ENCODE measurements at places on chromosomes 3 and 15. TPM values are rescaled to one million over a fixed set of nuclear protein-coding genes. Genes with fewer than 3 reads are reported as not detected.

DNA sequence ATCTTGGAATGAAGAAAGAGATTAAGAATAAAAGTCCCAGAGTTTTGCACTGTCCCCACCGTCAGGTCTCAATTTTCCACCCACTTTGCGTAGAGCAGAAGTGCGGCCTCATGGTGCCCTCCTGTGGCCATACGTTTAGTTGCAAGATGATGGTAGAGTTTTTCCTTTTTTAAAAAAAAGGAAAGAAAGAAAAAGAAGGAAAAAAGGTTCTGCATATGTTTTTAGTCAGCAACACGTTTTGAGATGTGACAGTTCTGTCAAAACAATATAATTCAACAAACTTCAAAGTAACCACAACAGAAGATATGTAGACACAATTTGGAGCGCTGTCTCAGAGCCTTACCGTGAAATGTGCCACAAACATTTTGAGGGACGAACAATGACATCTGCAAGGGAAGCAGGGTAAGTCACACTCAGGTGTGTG is 24.6 kb downstream of the EBLN2 start:
- DNase-seq = no peak

DNA sequence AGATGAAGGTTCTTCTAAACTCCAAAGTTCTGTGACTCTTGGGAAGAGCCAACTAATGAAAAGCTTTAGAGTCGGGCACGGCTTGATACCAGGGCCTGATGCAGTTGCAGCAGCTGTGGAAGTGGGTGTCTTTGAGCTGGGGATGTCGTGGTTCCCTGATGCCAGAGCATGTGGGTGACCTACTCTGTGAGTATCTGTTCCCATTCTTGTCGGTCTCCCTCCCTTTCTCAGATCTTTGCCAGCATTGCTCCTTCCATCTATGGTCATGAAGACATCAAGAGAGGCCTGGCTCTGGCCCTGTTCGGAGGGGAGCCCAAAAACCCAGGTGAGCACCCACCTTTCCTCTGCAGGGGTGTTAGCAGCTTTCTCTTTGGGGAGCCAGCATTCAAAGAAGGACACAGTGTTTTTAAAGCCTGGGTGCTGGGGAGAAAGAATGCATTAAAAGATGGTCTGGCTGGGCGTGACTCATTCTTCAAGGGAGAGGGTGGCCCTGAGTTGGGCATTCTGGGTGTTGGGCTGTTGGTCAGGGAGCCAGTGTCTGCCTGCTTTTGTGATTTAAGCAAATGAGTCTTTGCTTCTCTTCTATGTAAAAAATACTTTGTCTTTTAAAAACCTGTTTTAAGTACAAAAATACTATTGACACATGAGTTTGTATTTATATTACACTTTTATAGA is 13.2 kb upstream of the PODXL2 start:
- DNase-seq = no peak

- no peak for DNase-seq
These were observed 172.6 kb downstream of the TBC1D2B start for GRCh38 chr15:77904901-77905300.

DNA sequence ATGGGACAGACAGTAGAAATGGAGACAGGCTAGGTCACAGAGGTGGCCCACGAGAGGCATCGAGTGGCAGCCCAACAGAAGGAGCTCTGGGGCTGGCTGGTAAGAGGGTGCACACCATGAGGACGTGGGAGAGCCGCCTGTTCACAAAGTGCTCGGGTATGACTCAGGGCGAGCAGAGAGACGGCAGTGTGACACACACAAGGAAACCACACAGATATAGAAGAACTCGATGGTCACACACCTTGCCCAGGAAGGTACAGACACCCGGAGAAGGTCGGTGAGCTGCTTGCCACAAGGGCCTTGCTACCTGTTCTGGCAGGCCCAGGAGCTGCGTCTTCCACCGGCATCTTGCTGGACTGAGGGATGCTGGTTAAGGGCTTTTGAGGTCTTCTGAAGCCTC is 50.2 kb downstream of the CA12 start:
- no peak for DNase-seq

GRCh38 chr3:121431726-121432517 is 113.9 kb downstream of the POLQ start:
- peak; percentile 5 for DNase-seq

DNA sequence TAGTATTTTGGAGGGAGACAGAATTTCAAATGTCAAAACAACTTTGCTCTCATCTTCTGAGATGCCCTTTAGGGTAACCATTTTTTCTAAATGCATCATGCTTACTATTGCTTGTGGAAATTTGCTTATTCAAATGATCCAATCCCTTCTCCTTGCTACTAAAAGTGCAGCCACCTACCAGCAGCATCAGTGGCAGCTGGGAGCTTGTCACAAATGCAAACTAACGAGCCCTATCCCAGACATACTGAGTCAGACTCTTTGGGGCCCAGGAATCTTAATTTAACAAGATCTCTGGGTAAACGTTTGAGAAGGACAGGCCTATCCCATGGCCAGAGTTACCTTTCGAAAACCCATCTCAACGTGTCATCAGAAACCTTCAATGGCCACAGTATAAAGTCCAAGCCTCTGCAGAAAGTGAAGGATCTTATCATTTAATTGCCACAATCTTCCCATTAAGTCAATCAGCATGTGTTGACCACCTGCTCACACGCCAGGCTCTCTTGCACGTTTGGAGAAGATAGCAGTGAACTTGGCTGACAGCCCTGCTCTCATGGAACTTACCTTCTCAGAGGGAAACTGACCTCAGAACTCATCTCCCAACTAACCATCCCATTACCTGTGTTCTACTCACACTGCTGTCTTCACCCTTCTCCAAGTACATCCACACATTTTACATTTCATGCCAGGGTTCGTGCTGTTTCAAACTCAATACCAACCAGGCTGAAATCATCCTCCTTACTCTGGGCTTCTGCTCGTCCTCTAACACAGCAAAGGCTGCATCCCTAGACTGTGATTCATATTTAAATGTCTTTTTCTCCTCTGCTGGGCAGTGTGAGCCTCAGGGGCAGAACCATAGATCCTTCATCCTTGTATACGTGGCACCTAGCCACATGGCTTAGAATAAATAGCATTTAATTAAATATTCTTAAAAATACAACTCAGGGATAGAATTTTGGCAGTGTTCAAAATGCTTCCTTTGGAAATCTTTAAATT is 24.8 kb upstream of the VGLL4 start:
- no peak for DNase-seq

GRCh38 chr3:114307832-114308231 is 14.0 kb downstream of the TIGIT start:
- no peak for DNase-seq

DNA sequence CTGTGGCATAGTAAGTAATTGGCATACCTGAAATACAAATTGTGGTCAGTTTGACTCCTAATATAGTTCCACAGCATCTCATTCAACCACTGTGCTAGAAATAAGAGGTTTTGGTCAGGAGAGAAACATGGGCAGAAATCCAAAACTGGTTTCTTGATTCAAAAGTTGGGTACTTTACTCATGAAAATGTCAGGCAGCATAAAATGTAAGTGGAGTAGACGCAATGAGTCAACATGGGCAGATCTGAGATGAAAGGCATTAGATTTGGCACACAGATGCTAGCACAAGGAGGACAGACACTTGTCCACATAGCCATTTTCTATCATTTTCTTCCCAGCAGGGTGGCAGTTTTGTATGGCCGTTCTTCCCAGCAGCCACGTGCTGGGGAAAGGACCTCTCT is 255.8 kb upstream of the CDIN1 start:
- DNase-seq = no peak

DNA sequence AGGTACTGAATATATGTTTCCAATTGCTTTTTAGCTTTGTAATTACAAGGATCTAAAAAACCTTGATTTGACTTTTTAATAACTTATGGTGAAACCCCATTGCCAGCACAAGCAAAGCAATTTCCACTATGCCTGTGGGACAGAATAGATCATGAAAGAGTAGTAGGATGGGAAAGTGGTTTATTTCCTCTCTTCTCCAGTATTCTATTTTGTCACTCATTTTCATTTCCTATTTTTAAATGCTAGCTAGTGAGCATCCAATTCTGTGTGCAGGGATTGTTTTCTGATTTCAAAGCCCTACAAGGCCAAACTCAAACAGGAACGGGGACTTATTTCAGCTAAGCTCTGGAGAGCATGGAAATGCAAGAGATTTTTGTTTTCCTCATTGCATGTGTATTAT is 132.0 kb upstream of the TGFBR2 start:
- DNase-seq = no peak

DNA sequence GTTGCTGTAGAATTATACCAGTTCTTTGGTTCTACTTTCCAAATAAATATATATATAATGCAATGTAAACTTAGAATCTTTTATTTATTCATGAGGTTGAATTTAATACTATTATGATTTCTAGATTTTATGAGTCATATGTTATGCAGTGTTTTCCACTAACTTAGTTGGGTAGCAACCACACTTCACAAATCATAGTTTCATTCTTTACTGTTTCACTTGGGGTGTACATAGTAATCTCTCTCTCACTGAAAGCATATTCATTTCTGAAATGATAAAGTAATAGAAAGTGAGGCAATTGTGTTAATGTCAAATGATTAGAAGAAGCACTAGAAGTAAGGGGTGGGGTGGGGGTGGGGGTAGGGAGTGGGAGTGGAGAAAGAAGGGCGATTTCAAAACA is 52.6 kb downstream of the IQCH start:
- DNase-seq = no peak

DNA sequence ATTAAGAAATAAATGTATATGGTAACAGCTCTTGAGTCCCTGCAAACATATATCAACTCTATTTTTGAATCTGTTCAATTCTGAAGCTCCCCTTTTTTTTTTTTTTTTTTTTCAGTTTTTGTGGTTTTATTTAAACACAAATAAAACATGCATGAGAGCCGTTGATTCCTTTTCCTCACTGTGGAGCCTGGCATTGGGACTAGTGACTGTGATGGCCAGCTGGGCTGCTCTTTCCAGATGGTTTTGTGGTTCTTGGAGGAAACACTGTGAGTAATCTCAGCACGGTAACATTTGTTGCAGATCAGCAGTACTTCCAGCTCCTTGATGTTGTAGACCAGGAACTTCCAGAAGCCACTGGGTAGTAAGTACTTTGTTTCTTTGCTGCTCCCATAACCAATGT is 15.9 kb downstream of the EMC7 start:
- no peak for DNase-seq

- no peak for DNase-seq
These were observed 35.2 kb downstream of the SSR3 start for GRCh38 chr3:156519758-156520162.

DNA sequence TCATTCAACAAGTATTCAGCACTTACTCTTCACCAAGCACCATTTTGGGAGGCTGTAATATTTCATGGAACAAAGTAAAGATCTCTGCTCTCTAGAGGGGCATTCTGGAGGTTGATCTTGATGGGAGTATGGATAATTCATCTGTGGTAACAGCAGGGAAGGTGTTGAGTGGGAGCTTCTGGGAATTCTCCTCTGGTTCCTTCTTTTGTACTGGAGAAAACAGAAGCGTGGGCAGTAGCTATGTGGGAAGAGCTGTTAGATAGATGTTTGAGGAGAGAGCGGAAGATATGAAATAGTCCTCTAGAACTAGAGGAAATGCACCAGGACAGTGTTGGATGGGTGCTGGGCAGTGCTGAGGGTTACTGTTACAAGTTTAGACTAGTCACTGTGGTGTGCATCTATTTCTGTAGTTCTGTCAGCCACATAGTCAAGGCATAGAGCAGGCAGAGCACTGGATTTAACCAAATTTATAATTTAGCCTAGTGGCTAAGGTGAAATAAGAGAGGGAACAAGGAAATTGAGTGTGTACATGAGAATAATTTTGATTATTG is 9.6 kb downstream of the NMD3 start:
- DNase-seq = no peak

- no peak for DNase-seq
These were observed 937.2 kb downstream of the FHIT start for GRCh38 chr3:60313951-60314461.

DNA sequence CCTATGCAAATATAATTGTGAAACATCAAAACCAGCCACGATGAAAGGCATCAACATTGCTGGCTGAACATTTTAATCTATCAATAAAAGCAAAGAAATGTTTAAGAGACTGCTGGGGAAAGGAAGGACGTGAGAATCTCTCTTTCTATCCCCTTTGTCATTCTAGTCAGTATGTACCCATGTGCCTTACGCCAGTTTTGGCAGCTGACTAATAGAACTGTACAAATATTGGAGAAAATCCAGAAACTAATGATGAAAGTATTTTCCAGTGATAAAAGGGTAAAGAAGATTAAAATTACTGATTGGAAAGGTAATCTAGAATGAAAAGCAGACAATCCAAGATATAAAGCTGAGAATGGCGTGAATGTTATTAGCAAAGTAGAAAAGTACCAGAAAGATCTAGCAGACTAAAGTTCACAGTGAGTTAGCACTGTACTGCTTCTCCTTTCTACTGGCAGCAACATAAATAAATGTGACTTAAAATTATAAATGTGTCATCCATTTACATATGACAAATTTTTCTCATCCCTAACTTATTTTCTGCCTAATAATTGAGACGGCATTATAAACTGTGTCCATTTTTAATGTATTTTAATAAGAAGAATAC is 401.9 kb upstream of the CNTN4 start:
- no peak for DNase-seq

DNA sequence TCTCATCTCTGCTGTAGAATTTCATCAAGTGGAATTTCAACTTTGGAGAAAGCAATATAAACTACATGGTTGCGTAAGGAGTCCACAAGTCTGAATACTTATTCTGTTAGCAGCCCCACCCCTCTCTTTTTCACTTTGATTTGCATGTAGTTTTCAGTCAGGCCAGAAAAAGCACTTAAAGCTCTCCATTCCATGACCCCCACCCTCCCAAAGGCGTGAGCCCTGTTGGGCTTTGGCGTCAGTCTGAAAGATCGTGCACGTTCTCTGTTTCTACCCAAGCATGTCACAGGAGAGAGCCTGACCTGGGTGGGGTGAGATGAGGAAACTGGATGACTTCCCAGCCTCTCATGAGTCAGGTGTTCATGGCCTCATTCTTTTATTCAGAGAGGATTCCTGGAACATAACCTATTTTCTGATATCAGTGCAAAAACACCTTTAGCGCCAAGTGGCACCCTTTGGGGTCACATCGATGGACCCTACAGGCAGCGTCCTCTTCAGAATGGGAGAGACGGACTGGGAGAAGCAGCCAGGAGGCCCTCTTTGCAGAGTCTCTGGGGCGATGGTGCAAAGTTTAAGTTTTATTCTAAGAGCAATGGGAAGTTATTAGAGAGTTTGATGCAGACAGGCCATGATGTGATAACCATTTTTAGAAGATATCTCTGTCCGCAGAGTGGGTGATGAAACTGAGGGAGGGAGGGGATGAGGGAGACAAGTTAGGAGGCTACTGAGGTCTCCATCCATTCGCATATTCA is 55.8 kb downstream of the LSM3 start:
- no peak for DNase-seq

GRCh38 chr15:33581032-33581431 is 270.3 kb downstream of the RYR3 start:
- no peak for DNase-seq

The DAZL gene
- not detected for total RNA-seq

The MAP1A gene
- total RNA-seq = 1.4 TPM

The IGDCC3 gene
- total RNA-seq = not detected

The RGMA gene
- not detected for total RNA-seq

Measured in pulmonary artery endothelial cell (primary cell).